ENCODE measurements at places on chromosomes 12 and 14.

DNA sequence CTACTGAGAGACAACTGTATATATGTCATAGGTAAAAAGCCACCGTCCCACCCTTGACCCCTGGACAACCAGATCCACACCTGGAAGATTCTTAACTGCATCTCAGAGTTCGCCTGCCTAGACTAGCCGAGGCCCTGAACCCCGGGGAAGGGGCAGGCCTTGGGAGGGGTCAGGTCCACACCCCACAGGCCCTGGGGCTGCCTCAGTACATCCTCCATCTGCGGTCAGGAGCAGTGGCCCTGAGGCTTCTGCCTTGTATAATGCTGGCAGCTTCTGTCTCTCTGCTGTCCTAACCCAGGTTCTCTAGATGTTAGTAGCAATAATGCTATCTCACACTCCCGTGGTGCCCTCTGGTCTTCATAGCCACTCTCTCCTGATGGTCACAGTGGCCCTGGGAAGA, 36.8 kb downstream of the JDP2 start:
- DNase-seq = no peak

- no peak for DNase-seq
Observed at GRCh38 chr14:75141967-75142366, 15.1 kb upstream of the NEK9 start.

GRCh38 chr12:11980115-11980514, 90.6 kb upstream of the BCL2L14 start:
- DNase-seq = no peak

DNA sequence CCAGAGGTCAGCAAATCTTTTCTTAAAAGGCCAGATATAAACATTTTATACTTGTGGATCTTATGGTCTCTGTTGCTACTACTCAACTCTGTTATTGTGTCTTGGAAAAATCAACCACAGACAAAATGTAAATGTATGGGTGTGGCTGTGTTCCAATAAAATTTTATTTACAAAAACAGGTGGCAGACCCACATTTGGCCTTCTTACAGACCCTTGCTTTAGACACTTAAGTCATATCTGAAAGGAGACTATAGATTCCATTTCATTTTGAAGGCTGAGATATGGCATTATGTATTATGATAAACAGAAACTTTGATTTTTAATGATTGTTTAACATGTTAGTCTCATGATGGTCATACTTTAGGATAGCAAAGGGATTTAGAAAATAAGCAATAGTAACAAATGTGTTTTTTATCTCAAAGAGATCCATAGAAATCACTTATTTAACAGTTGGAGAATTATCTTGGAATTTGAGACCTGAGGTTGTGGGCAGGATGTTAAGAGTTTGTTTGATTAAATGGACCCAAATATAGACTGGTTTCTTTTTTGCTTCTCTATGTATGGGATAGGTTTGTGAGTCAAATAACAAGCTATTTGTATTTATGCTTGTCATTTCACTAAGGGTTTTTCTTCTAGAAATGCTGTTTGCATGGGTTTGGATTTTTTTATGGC, 51.2 kb downstream of the PPFIBP1 start:
- DNase-seq = no peak

DNA sequence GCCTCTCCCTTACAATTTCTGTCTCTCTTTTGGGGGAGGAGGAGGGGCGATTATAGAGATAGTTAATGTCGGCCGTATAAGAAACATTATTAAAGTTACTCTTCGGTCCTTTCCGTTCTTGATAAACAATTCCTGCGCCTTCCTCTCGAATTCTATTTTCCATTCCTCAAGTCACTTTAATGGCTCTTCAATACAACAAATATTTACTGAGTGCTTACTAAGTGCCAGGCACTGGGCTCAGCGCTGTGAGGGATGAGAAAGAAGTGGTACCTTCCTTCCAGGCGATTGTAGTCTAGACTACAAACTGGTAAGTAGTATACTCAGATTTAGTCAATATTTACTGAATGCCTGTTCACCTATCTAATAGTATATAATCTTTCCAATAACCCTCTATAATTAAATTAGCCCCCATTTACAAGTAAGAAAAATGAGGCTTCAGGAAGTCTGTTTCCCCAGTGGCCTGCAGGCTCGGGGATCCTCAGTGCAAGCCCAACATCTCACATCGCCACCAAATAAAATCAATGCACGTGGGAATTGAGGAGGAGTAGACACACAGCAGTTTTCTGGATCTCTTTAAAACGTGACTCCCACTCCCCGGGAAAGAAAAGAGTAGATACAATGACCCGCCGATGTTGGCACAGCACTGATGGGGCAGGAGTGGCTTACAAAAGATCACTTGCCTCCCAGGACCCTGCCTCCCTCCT, 589 bp upstream of the ZNF219 start:
- no peak for DNase-seq

- DNase-seq = no peak
Observed at GRCh38 chr14:90726656-90727055, 89.6 kb downstream of the TTC7B start.

GRCh38 chr12:85423947-85424346, 143.9 kb downstream of the ALX1 start:
- no peak for DNase-seq

DNA sequence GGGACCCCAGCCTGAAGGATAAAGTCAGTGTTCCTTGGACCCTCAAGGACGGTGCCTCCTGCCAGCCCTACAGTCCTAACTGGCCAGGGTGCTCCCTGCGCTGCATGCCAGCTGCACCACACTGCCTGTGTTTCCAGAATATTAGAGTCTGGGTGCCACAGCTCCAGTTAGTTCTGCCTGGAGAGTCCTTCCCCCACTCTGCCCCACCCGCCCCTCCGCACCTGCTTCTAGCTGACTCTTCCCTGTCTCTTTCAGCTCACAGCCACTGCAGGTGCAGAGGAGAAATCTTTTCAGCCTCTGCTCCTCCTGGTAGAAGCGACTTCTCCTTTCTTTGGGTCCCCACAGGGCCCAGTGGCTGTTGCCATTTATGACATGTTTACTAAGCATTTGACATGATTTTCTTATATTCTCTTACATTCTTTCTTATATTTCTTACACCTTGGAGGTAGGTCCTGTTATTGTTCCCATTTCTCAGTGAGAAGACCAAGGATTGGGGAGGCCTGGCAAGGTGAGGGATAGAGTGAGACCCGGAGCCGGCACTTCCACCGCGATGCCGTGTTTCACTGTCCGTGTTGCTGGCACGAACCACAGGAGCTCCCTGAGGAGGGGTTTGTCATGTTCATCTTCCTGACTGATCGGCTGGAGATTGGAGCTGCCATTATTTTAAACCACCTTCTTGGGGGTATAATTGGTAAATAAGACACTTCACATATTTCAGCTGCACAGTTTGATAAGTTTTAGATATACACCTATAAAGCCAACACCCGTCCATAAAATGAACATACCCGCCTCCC, 29.4 kb downstream of the SYNE3 start:
- DNase-seq = no peak

- DNase-seq = no peak
Observed at GRCh38 chr12:50344245-50344644, 52.2 kb downstream of the FAM186A start.

- DNase-seq = no peak
Observed at GRCh38 chr14:28571636-28572035, 195.0 kb upstream of the FOXG1 start.
